Right hindlimb (tissue), 1 donor: ENCODE measurements at places on chromosomes 5 and 9.

DNA sequence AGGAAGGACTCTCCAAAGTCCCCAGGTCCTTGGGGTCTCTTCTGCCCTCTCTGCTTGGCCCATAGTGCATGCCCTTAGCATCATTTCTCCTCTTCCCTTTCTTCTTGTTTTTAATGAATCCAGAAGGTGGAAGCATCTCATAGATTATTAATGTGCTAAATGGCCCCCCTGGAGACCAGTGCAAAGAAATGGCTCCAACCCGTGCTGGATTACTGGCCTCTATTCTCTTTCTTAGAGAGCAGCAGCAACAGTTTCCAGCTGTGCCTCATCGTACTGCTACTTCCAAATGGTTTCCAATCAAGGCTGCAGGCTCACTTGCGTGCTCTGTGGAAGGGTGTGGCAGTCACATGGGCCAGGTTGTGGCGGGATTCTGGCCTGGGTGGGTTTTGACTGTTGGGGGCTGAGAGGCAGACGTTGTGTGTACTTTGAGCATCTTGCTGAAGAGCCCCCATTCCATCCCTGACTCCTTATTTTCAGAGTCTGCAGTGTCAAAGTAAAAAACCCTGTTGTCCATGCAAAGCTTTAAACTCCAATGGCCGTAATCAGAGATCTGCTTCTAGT lies 139.7 kb downstream of the GABBR2 start:
- no peak for DNase-seq

DNA sequence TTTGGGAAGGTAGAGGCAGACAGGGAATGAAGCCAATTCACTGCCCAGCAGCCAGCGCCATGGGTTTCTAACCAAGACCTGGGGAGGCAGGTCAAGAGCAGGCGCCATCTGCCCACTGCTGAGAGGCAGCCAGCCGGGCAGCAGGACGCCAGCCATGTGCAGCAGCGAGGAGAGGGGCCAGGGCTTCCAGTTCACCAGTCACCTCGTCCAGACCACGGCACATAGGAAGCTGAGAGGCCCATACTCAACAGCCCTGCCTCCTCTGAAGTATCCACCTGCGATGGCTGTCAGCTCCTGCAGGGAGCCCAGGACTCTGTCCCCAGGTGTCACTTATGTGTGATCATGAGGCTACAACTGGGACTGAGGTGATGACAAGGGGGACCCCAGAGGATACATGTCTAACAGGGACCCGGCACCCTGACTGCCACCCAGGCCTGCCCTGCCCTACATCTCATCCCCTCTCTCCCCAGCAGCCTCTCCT lies 30.1 kb downstream of the IPPK start:
- DNase-seq: no peak

DNA sequence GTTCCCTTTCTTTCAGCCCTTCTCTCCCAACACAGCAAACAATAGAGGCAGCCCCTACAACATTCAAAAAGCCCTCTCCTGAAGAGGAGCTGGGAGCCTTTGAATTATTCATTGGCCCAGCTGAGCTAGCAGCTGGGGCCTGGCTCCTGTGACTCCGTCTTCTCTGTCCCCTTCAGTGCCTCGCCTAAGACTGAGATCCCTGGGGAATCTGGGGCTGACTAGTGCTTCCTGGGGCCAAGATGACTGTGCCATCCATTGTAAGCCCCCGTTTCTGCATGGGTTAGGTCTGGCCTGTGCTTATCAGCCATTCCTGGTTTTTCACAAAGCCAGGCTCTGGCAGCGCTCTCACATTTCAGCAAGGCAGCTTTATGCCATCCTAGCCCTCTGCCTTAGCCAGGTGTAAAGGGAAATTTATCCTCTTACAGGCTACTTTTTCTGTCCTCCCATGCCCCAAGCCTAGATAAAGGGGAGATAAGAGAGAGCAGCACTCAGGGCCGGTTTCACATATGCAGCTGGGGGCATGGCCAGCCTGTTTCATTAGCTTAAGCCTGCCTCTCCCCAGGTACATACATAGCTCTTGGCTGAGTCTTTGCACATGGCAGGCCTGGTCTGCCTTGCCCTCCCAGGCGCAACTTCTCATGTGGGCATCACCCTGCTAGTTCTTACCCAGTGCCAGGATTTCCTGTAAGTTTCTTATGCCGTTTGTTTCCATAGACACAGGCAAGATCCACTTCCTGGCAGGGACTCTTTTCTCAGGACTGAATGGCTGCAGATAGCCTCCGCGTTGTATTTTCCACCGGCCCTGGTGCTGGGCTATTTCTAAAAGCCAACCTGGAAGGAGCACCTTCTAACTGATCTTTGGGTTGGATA lies 15.8 kb downstream of the PTPA start:
- DNase-seq: no peak

DNA sequence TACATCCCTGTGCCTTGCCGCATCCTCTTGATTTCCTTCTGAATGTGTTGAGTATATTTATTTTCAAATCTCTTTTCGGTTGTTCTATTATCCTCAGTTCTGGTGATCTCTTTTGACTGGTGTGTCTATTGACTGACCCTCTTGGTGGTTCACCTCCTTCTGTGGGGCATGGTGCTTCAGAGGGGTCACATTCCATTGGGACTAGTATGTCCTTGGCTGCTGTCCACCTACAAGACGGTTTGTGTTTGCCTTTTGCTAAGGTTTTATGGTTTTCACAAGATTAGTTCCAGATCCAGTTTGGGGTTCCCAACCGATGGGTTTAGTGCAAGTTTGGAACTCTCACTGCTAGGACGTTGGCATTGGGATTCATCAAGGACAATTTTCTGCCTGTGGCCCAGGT lies 66.6 kb downstream of the PHF2 start:
- no peak for DNase-seq

- no peak for DNase-seq
These were observed 63.0 kb downstream of the TRIO start for GRCh38 chr5:14206028-14206725.

DNA sequence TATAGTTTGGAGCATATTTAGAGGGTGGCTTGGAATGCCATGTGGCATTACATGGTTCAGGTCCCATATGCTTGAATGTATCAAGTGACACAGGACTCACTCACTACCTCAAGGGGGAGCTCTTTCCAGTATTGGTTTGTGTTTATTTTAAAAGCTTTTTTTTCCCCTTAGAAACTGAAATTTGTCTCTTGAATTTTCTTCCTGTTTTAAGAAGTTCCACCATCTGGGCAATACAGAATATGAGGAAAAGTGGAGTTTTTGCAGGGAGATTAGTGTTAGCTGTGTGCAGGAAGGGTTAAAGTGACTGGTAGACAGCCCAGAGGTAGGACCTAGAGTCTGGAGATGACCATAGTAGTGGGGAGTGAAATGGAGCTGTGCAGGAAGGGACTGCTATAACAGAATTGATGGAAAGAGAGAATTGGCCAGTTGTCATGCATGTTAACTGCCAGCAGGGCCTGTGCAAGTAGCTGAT lies 36.6 kb downstream of the CTNNA1 start:
- no peak for DNase-seq

DNA sequence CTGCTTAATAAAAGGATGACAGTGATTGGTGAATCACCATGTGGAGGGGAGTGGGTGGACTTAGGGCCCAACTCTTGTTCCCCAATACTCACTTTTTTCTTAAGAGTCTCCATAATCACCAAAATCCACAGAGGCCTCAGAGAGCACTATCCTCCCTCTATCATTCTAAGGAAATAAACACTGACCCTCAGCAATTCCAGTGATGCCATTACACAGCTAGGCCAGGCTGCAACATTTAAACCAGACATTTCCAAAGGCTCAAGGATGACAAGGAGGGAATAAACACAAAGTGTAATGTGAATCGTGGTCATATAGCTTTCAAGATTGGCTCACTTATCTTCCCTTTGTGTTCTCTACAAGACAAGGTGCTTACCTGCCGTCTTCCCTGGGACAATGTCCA lies 2.4 kb upstream of the ARSI start:
- no peak for DNase-seq

GRCh38 chr5:133818869-133819600 lies 149.4 kb downstream of the C5orf15 start:
- DNase-seq: no peak

DNA sequence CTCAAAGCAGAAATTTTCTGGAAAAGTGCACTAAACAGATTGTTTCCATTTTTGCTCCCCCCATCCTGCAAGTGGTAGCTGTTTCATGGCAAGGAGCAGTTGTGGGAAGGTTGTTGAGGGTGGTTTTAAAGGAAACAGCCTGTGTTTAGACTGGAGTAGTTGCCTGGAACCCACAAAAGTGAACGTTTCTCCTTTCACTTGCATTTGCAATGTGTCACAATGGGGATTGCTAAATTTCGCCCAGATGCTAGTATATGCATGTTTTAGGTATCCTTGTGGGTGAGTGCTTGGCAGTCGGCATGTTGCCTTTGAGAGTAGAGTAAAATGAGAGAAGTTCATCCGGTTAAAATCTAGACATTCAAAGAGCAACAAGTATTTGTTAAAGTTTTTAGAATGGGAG lies 1099.9 kb upstream of the DMAC1 start:
- no peak for DNase-seq

- no peak for DNase-seq
These were observed 56.2 kb upstream of the ANXA1 start for GRCh38 chr9:73095425-73095824.

GRCh38 chr5:74334062-74334761 lies 306.3 kb downstream of the ENC1 start:
- DNase-seq: no peak

GRCh38 chr9:124537926-124538325 lies 30.7 kb upstream of the NR5A1 start:
- no peak for DNase-seq

DNA sequence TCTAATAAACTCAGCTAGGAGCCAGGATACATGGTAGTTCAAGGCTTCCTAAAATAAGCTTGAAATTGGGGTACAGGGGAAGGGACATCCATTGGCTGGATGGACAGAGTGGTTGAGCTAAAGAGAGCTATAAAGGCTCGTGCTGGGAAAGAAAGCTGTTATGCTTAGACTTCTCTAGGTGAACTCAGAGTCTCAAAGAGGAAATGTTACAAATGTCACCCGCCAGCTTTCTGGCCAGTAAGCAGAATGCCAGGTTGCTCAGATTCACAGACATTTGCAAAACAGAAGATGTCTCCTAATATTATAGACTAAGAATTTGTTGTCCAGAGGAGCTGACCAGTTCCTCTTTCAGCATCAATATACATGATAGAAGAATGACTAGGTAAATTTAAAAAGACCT lies 30.6 kb downstream of the STOM start:
- no peak for DNase-seq

DNA sequence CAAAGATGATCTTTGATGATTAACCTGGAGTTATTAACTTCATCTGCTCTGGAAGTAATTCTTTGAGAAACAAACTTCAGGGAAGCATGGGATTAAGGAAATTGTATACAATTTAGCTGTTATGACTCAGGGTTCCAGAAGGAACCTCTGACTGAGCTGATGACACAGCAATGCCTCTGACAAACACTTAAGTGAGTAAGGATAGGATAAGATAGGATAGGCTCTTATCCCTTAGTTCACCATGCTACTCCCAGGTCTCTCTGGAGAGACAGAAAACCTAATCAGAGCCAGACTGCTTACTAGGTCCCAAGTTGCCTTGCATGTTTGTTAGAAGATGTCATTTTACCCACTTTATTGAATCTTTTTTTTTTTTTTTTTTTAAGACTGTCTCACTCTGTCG lies 12.6 kb upstream of the TMEM38B start:
- no peak for DNase-seq

DNA sequence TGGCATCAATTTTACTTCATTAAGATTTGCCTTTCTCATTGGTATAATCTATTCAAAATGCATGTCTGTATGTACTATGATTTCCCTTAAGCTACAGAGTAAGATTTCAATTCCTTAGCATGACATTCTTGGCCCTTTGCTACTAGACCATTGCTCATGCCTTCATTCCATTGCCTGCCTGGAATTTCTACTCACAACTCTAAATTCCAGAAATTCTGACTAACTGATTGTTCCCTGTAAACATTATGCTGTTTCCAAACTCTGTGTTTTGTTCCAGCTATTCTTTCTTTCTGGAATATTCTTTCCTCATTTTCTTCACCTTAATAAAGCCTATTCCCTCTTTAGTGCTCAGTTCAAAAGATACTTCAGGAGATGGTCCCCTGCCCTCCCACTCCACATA lies 568.8 kb upstream of the SEMA6A start:
- DNase-seq: no peak

- DNase-seq: no peak
These were observed 1021.7 kb downstream of the EFNA5 start for GRCh38 chr5:106649031-106649430.

- peak; percentile 61 for DNase-seq
These were observed 502.7 kb downstream of the NR2F1-AS1 start for GRCh38 chr5:93078082-93079038.

GRCh38 chr9:96116275-96117064 lies 185.5 kb downstream of the HSD17B3 start:
- no peak for DNase-seq

- DNase-seq: no peak
These were observed 9.4 kb downstream of the CRB2 start for GRCh38 chr9:123365287-123365880.

DNA sequence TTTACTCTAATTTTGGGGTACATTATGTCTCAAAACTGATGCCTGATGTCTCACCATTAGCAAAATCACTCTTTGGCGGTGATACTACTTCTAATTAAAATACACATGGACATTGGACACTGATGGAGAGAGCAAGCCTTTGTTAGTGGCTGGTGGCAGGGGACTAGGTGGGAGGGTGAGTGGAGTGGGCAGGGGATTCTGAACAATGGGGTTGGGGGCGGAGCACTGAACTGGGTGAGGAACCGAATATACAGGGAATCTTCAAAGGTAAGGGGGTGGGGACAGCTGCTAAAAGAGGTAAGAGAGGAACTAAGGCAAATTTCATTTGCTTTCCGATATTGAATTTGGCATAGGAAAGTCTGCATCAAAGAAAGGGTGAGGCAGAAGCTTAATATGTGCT lies 88.8 kb downstream of the CARTPT start:
- no peak for DNase-seq

DNA sequence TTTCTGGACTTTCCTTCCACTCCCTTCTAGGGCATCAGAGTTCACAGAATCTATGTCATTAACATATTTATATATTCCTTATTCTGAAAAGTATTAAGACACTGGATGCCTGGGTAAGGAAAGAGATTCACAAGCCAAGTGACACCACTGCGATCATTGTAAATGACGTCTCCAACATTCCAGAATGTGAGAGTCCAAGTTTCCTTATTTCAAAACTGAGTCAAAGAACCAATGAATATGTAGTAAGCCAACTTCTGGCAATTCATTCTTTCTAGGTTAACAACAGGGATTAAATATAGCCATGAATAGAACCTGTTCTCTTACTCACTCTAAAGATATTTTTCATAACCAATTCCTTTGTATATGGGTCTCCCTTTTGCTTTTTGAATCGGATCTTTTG lies 18.1 kb downstream of the RAI14 start:
- DNase-seq: no peak

DNA sequence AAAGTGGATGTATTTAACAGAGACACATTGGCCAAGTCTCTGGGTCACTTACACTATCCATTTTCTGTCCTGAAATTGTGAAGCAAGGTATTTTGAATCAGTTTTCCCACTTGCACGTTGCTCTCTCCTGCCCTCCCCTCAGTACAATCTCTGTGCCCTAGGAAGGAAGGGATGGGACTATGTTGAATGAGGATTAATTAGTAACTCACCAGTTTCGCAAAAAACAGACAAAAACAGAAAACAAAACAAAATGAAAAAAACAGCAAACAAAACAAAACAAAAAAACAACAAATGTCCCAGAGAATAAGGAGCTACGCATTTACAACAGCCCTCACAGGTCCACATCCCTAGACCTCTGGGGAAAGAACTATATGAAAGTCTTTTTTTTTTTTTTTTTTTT lies 1.1 kb upstream of the CD14 start:
- no peak for DNase-seq
